ENCODE measurements at places on chromosomes 6 and 20.

DNA sequence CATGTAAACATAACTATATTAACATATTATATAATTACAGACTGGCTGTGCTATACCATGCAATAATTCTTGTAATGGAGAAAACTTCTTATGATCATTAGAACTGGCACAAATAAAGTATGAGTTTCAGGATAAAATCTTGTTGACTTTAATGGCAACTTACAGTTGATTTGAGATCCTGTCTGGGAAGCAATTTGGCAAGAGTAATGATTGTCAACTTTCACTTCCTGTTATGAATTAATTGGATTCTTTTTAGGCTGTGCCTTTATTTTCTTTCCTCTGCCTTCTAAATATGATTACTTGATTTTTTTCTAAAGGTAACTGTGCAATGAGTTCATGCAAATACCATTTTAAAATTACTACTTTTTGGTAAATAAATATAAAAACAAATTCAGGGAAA, 158.1 kb upstream of the B3GAT2 start:
- no peak for DNase-seq

- DNase-seq, result no peak
Measured at GRCh38 chr20:41308290-41308711, 9.2 kb downstream of the ZHX3 start.

DNA sequence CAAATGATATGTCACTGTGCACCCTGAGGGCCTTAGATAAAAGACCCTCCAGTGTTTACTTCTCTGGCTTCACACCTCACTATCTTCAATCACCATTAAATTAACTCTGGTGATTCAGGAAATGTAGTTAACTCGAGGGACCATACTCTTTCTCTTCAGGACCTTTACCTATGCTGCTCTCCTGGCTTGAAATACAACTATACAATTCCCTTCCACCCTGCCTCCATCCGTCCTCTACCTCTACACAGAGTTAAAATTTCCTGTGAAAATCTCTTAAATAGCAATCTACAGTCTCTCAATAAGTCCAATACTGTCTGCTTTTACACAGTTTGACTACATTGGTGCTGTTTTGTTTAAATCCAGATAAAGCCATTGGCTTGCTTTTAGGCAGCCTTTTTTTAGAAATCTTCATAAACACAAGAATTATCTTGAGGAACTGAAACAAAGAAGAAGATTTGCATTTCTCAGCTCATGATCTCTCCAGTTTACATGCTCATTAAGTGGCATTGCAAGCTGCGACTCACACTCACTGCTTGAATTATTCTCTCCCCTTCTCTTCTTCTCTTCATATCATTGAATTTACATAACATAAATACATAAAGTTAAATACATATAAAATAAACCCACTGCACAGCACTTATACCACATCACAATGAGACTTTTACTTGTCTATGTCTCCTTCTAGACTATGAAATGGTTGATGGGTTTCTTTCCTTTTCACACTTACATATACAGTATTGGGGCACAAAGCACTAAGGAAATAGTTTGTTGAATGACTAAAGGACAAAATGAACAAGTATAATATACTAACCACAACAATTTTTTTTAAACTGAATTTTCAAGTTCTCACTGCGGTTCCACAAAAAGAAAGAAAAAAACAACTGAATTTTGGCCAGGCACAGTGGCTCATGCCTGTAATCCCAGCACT, 239.0 kb upstream of the KCNQ5 start:
- DNase-seq, result no peak

GRCh38 chr20:15045246-15045645, 707.8 kb upstream of the FLRT3 start:
- DNase-seq, result no peak

GRCh38 chr6:169495601-169496000, 206.2 kb downstream of the WDR27 start:
- no peak for DNase-seq

GRCh38 chr6:29506446-29507067, 18.8 kb upstream of the MAS1L start:
- DNase-seq, result no peak

DNA sequence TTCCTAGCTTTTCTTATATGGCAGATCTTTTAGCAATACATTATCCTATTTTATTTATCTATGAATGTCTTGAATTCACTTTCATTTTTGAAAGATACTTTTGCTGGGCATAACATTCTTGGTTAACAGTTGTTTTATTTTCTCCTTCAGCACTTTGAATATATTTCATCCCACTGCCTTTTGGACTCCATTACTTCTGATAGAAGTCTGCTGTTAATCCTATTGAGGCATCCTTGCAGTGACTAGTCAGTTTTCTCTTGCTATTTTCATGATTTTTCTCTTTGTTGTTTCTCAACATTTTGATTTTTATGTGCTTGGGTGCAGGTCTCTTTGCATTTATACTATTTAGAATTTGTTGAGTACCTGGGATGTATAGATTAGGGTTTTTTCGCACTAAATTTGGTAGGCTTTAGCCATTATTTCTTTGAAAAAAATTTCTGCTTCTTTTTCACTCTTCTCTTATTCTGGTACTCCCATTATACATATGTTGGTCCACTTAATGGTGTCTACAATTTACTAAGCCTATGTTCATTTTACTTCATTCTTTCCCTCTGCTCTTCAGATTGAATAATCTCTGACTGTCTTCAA, 53.2 kb downstream of the PHACTR3 start:
- DNase-seq, result no peak

DNA sequence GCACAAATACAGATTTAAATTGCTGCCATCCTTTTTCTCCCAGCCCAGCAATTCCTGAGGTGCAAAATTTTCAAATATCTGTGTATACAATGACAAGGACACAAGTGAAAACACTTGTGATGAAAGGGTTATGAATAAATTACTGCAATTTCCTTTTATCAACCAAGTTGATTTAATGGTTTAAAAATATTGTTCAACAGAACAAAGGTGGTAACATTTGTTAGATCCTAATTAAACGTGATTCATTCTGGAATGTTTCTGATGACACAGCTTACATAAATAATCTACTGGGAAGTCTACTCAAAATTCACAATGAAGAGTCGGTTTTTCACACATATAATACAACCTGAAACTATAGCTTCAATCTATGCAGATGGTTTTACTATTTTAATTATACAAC, 17.1 kb downstream of the B4GALT5 start:
- DNase-seq, result no peak

DNA sequence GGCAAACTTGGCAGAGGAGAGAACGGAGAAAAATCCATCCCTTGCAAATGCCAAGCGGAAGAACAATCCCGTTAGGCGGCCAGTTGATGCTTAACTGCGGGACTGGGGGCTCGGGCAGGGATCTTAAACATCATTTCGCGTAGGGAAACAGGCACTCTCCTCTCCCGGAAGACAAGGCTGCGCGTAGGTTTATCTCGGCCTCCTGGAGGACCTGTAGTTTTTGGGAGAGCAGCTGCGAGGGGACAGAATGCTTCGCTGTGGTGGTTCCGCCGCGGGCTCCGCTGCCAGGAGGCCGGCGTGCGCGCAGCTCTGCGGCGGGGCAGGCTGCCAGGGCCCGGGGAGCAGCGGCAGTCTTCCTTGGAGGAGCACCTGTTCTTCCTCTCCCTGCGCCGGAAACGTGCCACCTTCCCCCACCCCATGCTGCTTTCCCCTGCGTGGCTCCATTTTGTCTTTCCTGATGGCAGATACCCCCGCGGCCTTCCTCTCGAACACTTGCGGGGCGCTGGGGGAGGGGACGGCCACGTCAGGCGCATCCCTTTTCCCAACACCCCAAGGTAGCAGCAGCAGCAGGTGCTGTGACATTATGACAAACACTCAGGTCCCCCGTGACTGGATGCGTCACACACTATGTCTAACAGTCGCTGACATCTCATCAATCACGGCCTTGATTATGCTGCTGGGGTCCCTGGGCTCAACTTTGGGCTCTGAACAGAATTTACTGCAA, 230.7 kb upstream of the BTBD3 start:
- no peak for DNase-seq

DNA sequence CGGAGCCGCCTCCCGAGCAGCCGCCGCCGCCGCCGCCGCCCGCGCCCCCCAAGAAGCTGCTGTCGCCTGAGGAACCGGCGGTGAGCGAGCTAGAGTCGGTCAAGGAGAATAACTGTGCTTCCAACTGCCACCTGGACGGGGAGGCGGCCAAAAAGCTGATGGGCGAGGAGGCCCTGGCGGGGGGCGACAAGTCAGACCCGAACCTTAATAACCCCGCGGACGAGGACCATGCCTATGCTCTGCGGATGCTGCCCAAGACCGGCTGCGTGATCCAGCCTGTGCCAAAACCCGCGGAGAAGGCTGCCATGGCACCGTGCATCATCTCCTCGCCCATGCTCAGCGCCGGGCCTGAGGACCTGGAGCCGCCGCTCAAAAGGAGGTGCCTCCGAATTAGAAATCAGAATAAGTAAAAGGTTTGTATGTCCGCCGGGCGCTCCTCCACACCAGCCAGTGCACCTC, 145.2 kb downstream of the SOBP start:
- no peak for DNase-seq

- DNase-seq, result no peak
Measured at GRCh38 chr6:118652051-118652615, 742 bp upstream of the CEP85L start.

DNA sequence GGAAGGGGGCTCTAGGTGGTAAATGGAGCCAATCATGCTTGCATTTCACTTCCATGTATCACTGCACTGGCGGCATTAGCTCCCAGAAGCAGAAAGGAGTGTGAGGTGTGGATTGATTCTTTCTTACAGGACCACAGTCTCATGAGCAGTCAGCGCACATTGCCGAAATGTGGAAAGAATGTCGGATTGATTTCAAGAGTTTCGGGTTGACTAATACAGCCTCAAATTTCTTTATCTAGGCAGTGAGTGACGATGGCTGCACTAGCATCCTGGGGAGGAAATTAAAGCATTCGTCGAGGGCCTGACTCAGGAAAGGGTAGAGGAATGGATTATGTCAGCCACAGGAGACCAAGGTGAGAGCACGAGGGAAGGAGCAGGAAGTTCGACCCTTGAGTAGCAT, 222.8 kb upstream of the CDYL start:
- no peak for DNase-seq

Data from cortex of kidney (tissue), 1 donor.